Cardiac fibroblast (primary cell): ENCODE measurements at places on chromosomes 2 and 18.

DNA sequence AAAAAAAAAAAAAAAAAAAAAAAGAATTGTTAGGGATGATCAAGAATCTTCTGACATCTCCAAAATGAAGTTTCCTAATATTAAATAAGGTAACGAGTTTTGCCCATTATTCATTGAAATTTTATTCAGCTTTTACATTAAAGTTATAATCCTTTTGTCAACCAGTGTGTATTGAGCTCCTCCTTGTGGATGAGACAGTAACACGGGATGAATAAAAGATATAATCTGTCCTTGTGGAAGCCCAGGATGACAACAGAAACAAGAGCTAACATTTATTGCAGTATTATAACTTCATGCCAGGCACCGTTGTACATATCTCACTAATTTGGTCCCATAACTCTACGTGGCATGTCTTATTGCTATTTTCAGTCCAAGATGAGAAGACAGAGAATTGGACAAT is 33.4 kb upstream of the SERPINB7 start:
- DNase-seq: peak; percentile 58

- peak; percentile 95 for DNase-seq
Measured at GRCh38 chr2:108637304-108637669, 82.0 kb upstream of the RANBP2 start.

- peak; percentile 91 for DNase-seq
Measured at GRCh38 chr18:23032030-23032582, 99.0 kb downstream of the RBBP8 start.

DNA sequence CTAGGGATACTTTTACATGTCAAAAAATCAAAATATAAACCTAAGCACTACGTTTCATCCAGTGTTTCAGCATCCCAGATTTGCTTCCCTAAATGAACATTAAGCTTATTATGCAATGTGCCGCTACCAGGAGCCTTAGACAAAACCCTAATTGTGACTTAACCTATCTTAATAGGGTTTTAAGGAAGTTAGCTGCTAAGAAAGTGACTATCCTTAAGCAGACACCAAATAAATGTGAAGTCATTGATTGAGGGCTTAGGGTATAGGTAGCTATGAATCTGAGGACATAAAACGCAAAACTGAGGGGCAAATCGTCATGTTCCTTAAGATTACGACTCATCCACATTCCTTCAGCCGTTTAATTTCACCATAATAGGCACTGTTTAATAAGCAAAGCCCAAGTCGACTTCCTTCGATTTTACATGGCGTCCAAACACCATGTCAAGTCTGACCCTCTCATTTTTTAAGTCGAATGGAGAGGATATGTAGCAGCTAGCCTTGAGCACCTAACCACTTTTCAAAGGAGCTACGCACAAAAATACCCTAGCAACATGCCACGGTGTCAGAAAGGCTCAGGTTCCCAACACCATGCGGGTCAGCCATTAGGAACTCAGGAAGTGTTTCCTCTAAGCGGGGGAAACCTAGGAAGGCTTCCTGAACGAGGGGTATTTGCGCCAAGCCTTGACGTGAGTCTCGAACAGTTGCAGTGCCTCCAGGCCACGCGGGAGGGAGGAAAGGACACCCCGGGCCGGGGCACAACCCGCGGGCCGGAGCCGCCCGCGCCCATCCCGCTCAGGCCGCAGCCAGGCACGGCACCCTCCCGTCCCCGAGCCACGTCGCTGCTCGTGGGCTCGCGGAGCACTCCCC is 1.0 kb downstream of the HDLBP start:
- DNase-seq: peak; percentile 52

- DNase-seq: peak; percentile 67
Measured at GRCh38 chr18:46160050-46160798, 56.0 kb downstream of the HAUS1 start.

DNA sequence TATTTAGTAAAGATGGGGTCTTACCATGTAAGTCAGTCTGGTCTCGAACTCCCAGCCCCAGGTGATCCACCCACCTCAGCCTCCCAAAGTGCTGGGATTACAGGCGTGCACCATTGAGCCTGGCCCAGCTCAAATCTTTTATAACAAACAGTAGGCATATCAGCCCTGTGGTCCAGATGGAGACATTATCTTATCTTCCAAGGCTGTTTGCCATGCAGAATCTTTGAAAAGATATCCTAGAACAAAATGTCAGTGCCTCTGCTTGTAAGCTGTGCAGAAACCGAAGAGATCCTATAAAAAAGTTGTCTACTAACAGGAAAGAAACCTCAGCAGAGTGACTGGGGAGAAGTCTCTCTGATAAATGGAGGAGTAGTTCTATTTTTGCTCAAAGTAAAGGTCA is 142.1 kb downstream of the PTH2R start:
- DNase-seq: no peak

GRCh38 chr2:236583621-236584203 is 14.1 kb downstream of the ACKR3 start:
- no peak for DNase-seq

GRCh38 chr18:10430677-10431076 is 23.8 kb upstream of the APCDD1 start:
- DNase-seq: no peak

DNA sequence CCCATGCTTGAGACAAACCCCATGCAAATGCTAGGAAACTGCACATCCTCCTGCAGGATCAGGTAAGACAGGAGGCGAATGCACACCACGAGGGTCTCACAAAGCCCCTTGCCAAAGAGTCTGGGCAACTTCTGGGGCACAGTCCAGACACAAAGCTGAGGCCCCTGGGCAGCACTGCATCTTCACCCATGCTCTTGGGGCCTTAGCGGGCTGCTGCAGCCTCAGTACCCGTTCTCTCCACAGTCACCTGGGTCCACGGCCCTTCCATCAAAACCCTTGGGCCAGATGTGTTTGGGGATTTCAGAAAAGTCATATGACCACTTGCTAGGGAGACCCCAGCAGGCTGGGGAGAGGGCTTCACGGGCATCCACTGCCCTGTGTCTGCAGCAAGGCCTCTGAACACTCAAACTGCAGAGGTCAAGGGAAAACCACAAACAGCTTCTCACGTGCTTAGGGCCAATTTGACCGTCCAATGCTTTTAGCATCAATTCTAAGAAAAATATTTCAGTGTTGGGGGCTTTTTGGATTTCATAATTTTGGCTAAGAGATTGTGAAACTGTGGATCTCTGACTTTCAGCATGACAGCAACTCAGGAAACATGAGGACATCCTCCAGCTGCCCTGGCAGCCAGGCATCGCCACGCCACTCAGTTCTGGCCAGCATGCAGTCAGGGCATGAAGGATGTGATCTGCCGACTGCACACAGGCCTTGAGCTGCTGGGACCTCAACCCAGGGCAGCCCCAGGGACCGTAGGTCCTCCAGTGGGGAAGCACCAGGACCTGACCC is 20.0 kb downstream of the PASK start:
- DNase-seq: no peak

DNA sequence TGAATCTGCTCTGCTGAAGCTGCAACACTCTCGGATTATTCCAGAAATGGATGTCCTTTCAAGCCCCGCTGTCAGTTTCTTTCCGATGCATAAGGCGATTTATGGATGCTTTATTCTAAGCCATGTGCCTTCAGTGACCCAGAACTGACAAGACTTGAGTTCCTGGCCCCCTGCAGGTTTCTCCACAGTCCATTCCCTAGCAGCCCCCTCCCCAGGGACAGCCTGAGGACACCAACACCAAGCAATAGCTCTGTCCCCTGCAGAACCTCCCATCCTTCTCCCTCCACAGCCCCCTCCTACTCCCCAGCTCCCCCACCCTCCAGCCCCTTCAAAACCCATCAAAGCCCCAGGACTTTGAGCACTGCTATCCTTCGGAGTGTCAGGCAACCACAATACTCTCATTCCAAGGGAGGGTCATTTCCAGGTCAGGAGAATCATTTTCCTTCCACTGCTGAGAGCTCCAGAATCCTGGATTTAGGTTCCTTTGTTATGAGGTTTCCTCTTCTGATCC is 24.6 kb upstream of the SPP2 start:
- DNase-seq: no peak

DNA sequence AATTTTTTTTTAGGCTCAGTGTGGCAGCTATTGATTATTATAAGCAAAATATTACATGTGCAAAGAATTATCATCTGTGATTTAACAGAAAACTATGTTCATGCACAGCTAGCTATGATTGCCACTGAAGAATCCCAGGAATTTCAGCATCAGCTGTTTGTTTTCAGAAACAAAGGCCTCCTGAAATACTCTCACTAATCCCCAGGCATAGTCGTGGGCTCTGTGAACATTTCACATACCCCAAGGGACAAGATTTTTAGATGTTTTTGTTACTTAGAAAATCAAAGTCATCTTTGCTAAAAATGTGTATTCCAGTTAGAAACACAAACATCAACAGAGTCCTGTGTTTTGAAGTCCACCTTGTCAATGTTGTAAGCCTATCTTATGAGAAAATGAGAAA is 156.1 kb downstream of the MYO1B start:
- peak; percentile 77 for DNase-seq

DNA sequence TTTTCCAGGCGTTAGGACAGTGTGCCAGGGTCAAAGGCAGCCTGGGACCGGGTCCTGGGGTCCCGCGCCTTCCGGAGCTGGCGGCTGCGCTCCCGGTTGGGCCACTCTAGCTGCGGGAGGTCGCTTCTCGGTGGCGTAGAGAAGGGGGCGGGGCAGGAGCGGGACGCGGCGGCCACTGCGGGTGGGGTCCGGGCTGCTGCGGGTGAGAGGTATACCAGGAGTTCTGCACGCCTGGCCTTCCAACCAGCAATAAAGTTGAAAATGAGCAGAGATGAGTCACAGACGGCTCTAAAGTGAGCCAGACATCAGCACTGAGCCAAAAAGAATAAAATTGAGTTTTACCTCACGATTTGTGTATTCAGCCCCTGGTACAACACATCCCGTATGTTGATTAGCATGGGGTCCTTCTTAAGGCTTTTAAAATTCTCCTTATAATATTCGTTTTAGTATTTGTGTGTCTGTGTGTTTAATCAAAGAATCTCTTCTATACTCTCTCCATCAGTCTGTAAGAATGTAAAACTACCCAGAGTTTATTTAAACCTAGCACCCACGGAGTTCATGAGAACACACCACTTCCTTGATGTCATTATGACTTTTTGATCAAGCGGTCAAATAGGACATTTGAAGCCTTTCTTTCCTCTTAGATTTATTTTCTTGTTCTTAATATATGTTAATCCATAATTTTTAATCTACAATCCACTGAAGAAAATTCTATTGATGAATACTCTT is at the start of gene C1GALT1C1L:
C1GALT1C1L (minus strand) TSS at position 108 of the 729 bp plus-strand sequence; CDS start at position 1, 107 bp downstream.
- peak; percentile 41 for DNase-seq
